ENCODE measurements at places on chromosomes 12 and 14.

DNA sequence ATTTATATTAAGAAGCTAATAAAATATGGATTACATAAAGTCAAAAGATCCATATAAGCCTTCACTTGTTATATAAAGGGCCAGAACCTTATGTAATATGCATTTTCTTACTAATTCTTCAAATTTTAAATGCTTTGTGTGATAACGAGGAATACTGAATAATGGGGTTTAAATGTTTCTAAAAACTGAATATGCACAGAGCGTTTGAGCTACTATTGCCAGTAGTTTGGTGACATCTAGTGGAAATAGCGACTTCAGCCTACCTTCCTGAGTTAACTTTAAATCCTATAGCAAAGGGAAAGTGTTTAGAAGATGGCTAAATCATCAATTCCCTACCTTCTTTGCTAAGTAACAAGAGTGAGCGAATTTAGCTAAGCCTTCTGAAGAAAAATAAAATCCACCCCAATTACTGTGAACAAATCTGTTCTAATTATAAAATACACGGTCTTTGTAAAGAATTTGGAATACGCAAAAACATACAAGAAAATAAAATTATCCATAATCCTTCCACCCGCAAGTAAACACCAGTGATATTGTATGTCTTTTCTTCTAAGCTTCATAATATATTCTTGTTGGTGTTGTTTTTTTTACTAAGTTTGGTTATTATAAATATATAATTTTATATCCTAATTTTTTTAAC, 115.5 kb upstream of the G2E3 start:
- no peak for DNase-seq

DNA sequence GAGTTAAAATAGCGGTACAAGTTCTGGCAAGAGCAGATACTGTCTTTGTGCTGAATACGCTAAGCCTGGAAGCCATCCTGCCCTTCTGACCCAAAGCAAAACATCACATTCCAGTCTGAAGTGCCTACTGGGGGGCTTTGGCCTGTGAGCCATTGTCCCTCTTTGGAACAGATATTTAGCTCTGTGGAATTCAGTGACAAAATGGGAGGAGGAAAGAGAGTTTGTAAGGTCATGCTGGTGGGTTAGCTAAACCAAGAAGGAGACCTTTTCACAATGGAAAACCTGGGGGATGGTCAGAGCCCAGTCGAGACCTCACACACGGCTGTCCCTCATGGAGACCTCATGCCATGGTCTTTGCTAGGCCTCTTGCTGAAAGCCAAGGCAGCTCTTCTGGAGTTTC, 18.5 kb downstream of the EMP1 start:
- DNase-seq: no peak

DNA sequence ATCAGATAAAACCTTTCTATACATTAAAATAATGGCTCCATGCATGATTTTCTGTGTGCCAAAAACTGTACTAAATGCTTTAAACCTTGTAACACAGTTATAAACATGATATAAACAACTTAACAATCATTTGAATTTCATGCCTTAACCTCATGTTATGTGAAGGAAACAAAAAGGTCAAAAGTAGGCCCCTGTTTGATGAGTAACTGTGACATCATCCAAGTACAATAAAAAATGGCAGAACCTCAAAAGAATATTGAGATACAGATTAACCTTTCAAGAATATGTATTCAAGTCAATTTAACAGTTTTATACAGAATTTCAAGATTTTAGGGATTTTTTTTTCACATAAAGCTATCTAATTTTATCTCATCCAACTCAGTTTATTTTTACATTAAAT, 310.7 kb upstream of the DCN start:
- DNase-seq: no peak

DNA sequence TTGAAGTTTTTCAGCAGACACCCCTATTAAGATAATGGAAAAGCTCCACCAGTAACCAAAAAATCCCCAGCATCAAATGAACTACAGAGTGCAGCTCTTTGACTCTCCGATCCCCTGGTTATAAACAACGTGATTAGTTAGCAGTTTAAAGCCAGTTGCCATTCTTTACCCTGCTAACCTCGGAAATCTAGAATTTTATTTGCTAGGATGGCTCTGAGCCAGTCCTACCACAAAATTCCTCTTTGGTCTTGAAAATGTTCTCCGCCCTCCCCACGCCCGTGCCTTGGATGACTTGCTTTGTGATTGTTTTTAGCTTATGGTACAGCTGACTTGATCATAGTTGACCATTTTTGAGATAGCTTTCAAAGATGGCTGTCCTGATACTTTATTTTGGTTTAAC, 1.2 kb downstream of the KLHDC2 start:
- no peak for DNase-seq

GRCh38 chr12:59736786-59737185, 141.0 kb downstream of the SLC16A7 start:
- no peak for DNase-seq

DNA sequence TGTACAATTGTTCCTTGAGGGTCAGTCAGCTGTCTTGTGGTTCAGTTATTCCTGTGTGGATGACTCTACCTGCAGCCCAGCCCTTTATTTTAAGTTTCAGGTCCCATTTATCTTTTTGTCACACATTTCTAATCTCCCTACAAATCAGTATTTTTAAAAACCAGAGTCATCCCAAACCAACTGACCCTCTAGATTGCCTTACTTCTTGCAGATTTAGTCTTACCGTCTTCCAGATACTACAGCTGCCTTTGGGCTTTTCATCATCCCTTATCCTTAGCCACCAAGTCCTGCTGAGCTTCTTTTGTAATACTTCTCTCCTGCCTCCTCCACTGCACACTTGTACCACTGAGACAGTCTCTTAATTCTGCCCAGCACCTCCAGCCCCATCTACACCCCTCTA, 54.9 kb downstream of the PRKCH start:
- DNase-seq: no peak

- DNase-seq: no peak
Measured at GRCh38 chr12:120159509-120160237, 34.8 kb downstream of the GCN1 start.

GRCh38 chr12:56300644-56301464, 724 bp upstream of the CS start:
- DNase-seq: no peak

- no peak for DNase-seq
Measured at GRCh38 chr12:118311666-118312065, 61.0 kb downstream of the TAOK3 start.

DNA sequence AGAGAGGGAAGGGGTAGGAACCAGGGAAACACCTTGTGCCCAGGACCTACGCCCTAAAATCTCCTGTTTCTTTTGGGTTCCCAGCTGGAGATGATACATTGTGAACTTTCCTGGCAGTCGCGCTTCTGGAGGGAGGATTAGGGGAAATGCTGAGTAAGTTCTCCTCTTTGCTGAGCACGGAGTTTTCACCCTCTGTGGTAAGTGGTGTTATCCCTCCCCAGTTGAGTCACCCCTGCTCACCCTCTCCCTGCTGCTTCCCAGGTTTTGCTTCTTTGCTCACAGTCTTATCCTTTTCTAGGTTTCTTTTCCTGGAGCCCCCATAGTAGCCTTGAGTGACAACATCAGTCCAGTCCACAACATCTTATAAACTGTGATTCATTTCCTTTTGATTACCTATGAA, 789.1 kb downstream of the TMEM121 start:
- DNase-seq: no peak

DNA sequence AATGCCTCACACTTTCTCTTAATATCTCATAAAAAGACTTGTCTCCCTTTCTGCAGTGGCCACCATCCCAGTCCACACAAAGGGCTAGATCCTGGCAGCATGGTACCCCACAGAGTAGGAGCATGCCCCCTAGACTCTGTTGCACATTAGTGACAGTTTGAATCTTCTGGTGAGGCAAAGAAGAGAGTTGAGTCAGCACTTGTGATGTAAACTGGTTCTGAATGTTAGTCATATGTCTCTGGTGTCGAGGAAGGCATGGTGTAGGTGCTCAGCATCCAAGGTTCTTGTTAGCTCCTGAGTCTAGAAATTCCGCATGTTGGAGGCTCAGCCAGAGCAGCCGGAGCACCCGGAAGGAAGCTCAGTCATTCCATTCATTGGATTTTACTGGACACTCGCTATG, 9.8 kb downstream of the TTC9 start:
- no peak for DNase-seq

- DNase-seq: no peak
Measured at GRCh38 chr14:30840086-30840779, 34.1 kb upstream of the COCH start.

All from stimulated activated CD8-positive, alpha-beta memory T cell treated with anti-CD3 and anti-CD28 coated beads, Interleukin-2, amount 100 ng/mL, for 1 hour (primary cell).